ENCODE measurements at places on chromosomes 11 and 22. TPM values are rescaled to one million over a fixed set of nuclear protein-coding genes. Genes with fewer than 3 reads are reported as not detected.

DNA sequence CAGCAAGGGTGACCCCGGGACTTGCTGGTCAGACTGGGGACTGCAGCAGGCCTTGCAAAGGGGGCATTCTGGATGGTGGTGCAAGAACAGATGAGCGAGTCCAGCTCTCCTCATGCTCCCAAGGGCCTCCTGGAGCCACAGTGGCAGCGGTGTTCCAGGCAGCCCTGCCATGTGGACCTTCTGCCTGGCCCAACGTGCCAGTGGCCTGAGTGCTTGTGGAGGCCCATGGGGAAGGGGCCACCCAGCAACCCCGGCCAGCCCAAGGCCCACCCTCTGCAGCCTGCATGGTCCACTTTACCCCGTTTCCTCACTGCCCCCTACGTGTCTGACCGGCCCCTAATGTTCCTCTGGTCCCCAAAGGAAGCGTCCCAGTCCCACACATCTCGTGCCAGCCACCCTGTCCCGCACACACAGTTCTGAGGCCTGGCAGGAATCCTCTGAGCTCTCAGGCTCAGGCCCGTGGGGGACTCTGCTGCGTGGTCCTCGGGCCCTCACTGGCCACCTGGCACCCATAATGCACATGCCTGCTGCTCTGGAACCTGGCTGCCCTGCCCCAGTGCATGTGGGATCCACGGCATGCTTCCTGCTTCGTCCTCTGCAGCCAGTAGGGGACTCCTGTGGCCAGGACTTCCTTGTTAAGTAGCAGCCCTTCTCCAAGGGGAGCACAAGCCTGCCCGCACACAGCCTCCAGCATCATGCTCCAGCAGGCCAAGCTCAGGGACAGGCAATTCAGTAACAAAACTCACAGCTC, 85.5 kb downstream of the DGCR2 start:
- DNase-seq = no peak

GRCh38 chr11:77047007-77047927, 13.1 kb downstream of the B3GNT6 start:
- peak; percentile 94 for DNase-seq

DNA sequence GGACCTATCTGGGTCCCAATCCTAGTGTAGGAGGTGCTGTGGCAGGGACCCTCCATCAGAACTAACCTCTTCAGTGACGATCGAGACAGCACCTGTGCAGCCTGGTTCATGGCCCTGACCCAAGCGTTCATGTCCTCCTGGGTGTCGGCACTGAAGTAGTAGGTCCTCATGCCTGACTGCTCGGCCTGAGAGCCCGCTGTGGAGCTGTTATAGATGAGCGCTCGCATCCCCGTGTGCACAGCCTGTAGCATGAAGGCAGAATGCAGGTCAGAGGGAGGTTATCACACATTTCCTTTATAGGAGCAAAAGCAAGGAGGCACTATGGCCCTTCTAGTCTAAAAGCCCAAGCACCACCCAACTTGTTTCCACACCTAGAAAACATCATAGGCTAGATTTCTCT, 103.0 kb downstream of the C11orf58 start:
- no peak for DNase-seq

The CALCA gene
- total RNA-seq = not detected

The ZP1 gene
- not detected for total RNA-seq
